ENCODE measurements at places on chromosomes 2 and 18.

GRCh38 chr18:71844814-71845213, 699.3 kb downstream of the CBLN2 start:
- no peak for DNase-seq

- DNase-seq = no peak
These were observed 375 bp downstream of the WNT10A start for GRCh38 chr2:218880859-218881594.

- no peak for DNase-seq
These were observed 3.7 kb downstream of the NPPC start for GRCh38 chr2:231922311-231923009.

- no peak for DNase-seq
These were observed 220.2 kb downstream of the BCL11A start for GRCh38 chr2:60333264-60333663.

Measured in activated naive CD4-positive, alpha-beta T cell treated with Interleukin-2 at 50 U/mL for 16 hours (primary cell).